ENCODE measurements at places on chromosomes 13 and 19.
A peak's percentile ranks its signal among the peaks of the same experiment; 100 is the strongest.

DNA sequence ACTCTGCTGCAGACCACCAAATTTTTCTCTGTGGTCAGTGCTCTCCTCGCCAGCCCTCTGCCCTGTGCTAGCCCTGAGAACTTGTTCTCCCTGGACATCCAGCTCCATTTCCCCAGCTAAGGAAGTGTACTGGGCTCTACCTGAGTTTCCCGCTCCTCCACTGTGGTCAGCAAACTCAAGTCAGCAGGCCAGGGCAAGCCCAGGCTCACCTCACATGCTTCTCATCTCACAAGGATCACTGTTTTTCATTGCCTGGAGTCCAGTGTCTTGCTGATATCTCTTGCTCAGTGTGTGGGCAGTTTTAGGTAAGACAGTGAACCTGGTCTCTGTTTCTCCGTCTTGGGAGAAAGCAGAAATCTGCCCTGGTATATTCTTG lies 201.4 kb downstream of the FOXO1 start:
- no peak for DNase-seq

GRCh38 chr13:23630349-23631093 lies 60.3 kb downstream of the TNFRSF19 start:
- no peak for DNase-seq

DNA sequence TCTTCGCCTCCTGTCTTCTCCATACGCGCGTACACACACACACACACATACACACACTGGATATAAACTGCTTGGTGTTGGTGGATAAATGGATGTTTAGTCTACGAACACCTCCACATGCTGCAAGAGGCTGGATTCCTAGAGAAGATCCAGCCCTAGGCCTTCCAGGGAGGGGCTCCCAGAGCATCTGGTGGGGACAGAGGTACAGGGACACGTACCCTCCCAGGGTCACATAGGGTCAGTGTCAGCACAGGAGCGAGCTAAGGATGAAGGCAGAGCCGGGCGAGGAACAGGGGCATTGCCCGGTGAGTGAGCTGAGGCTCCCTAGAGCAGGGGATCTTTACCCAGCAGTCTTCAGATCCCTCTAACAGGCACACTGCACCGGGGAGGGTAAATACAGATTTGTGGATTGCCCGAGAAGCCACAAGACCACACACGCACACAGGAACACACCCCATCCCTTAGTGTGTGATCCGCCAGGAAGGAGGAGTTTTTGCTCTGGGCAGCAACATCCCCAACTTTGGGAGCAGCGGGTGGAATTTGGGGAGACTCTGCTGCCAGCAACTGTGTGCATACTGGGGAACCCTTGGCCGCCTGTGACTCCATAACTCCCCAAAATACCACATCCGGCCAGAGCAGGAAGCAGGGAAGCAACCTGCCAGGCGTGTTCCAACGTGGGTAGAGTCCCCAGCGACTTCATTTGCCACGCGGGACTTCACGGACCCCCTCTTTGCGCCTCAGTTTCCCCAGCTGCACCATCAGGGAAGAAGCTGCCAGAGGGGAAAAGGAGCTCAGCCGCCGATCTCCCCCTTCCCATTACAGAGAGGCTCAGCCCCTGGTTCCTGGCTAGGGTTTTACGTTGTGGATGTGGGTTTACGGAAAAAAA lies 5.8 kb upstream of the TLE2 start:
- DNase-seq: no peak

DNA sequence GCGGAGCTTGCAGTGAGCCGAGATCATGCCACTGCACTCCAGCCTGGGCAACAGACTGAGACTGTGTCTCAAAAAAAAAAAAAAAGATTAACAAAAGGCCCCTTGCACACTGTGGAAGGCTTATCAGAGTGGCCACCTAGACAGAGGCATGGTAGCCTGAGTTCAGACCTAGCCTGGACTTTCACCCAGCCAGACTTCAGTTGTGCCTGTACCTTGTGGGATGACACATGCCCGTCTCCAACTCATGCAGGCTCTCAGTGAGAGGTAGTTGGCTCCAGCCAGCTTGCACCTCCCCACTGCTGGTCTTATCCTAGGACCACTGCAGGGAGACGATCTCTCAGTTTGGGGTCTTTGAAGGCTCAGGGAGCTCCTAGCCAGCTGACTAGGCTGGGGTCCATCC lies 52.2 kb downstream of the GATAD2A start:
- DNase-seq: no peak

DNA sequence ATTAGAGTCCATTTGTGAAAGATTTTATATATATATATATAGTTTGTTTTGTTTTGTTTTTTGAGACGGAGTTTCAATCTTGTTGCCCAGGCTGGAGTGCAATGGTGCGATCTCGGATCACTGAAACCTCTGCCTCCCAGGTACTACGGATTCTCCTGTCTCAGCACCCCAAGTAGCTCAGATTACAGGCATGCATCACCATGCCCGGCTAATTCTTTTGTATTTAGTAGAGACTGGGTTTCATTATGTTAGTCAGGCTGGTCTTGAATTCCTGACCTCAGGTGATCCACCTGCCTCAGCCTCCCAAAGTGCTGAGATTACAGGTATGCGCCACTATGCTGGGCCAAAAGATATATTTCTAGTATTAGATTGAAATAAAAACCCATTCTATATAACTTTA lies 4.0 kb upstream of the ZNF701 start:
- DNase-seq: no peak

- DNase-seq: no peak
Measured at GRCh38 chr13:48624858-48625257, 28.9 kb upstream of the CYSLTR2 start.

GRCh38 chr13:29594710-29595379 lies 643 bp downstream of the SLC7A1 start:
- DNase-seq: peak; percentile 45

GRCh38 chr13:79290595-79291244 lies 115.3 kb downstream of the RBM26 start:
- no peak for DNase-seq

DNA sequence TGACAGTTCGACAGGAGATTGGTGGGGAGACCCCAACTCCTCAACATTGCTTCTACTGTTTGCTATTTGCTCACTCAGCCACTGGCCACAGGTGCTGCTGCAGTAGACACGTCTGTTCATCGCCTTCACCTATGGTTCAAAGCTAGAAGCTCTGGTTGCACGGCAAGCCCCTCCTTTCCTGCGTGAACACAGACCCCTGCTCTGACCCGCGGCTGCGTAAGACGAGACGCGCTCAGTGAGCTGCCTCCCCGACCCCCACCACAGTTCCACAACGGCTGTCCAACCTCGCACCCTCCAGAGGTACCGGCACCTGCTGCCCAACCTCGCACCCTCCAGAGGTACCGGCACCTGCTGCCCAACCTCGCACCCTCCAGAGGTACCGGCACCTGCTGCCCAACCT lies 6.8 kb downstream of the RASA3 start:
- no peak for DNase-seq

DNA sequence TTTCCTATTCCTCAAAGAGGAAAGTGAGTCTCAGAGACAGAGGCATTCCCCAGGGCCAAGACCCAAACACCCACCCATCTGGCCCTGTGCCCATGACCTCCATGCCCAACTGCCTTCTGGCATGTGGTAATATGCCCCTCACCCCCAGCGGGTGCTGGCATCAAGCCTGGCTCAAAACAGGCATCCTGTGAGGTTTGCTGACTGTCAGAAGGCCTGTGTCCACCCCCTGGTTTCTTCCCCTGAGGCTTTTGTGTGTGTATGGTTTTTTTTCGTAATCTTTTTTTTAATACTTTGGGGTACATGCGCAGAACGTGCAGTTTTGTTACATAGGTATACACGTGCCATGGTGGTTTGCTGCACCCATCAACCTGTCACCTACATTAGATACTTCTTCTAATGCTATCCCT lies 7.6 kb upstream of the KANK2 start:
- DNase-seq: no peak

GRCh38 chr13:30121666-30122065 lies 185.7 kb downstream of the KATNAL1 start:
- no peak for DNase-seq

- DNase-seq: no peak
Measured at GRCh38 chr19:7648265-7649014, 11.5 kb downstream of the STXBP2 start.

- no peak for DNase-seq
Measured at GRCh38 chr13:112069061-112069844, 2.3 kb downstream of the SOX1 start.

GRCh38 chr13:85216576-85216975 lies 582.6 kb downstream of the SLITRK6 start:
- no peak for DNase-seq

DNA sequence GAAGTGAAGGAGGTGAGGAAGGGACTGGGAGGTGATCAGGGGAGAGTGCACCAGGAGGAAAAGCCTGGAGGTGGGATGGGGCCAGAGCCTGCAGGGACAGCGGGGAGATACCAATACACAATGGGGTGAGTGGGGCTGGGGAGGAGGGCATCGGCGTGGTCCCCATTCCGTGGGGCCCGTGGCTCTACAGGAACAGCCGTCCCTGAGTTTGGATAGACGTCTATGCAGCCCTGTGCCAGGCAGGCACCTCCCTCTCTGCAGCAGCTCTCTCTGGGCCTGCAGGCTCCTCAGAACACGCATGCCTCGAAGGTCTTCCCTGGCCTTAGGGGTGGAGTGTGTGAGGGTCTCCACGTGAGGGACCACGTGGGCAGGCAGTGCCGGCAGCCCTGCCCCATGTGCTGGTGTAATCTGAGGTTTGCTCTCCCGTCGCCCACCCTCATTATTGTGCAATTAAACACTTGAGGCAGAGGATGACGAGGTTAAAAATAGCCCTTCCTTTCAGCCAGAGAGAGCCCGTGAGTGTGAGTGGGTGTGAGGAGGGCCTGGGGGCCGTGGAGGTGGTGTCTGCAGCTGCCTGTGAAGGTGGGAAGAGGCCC lies 16.5 kb downstream of the C2CD4C start:
- no peak for DNase-seq

DNA sequence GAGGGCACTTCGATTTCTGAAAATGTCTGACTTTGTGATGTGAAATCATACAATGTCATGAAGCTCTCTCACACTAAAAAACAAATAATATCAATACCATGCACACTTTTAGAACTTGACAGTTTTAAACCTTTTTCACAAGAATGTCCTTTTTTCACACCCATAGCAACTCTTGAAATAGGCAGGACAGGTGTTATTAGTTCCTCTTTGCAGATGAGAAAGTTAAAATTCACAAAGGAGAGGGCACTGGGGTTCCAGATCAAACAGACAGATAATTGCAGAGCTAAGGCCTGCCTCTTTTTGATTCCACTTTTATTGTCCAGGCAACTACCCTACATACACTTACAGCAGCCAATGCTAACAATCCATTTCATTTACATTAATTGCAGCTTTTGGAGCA lies 142.8 kb downstream of the KLF12 start:
- DNase-seq: no peak

- DNase-seq: no peak
Measured at GRCh38 chr13:113905018-113905417, 41.1 kb upstream of the GAS6 start.

GRCh38 chr19:7658219-7658686 lies 10.6 kb upstream of the RETN start:
- no peak for DNase-seq

GRCh38 chr13:44255771-44256364 lies 117.8 kb upstream of the SERP2 start:
- no peak for DNase-seq

- no peak for DNase-seq
Measured at GRCh38 chr19:57830071-57830602, at the start of gene ZNF587B. Gene ZNF587B, plus strand, starts transcription at chr19:57830299. Its CDS starts 230 bp downstream, at chr19:57830529.

DNA sequence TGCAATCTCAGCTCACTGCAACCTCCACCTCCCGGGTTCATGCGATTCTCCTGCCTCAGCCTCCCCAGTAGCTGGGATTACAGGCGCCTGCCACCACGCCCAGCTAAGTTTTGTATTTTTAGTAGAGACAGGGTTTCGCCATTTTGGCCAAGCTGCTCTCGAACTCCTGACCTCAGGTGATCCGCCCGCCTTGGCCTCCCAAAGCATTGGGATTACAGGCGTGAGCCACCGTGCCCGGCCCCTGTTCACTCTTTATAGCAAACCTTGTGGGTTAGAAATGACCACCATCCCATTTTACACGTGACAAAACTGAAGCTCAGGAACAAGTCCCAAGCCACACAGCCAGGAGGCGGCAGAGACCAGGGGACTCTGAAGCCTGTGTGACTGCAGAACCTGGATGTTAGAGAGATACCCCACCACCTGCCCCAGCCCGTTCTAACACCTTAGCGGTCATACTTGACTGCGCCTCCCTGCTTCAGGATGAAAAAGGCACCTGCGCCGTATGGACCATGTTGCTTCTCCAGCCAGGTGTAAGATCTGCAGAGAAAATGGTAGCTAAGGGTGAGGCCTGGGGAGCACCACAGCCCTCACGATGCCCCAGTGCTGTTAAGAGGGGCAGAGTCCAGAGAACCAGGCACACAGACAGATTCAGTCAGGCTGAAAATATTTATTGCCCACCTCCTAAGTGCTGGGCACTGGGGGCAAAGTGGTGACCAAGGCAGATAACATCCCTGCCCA lies 3.6 kb downstream of the DMAC2 start:
- no peak for DNase-seq

DNA sequence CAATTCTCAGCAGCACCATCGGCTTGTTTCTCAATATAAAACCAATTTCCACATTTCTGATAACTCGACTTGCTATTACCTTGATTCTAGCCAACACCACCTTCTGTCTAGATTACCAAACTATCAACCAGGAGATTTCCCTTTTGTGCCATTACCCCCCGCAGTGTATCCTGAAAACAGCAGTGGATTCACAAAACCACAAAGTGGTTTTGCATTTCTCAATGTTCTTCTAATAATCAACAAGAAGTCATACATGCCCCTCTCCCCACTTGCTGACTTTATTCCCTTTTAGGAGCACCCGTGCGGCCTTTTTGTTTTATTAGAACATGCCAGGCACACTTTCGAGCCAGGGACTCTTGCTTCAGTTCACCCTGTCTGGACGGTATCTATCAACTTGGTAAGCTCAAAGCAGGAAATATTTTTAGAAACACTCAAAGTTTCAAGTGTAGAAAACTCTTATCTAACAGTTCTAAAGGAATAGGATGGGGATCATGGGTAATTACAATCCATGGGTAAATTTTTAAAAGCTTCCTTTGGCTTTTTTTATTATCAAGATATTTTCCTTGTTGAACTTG lies 967.4 kb downstream of the EFNB2 start:
- DNase-seq: no peak

DNA sequence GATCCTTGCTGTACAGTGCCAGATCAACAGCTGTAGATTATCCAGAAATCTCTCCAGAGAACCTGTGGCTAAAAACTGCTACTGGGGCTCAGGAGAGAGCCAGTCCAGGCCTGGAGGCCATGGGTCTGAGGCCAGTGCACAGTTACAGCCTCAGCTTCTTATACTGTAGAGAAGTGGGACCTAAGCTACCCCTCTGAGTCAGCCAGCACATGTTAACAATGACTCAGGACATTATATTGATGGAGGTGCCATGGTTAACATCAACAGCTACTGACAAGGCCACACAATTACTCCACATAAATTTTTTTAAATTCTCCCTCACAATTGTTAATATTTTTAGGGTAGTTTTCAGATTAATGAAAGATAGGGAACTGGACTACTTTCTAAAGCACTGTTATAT lies 138.5 kb downstream of the RBM26 start:
- DNase-seq: no peak

GRCh38 chr19:42150364-42150763 lies 18.1 kb upstream of the POU2F2 start:
- DNase-seq: no peak

- DNase-seq: no peak
Measured at GRCh38 chr13:48401480-48401879, 11.4 kb downstream of the LPAR6 start.

All from NCI-H460 (cell line).